ENCODE measurements at places on chromosomes 7 and 10.

- DNase-seq: no peak
Measured at GRCh38 chr10:103458720-103459119, at the start of gene CALHM1. CALHM1 (minus strand) TSS chr10:103458900; CDS start chr10:103458751, 149 bp downstream.

GRCh38 chr7:80783678-80784327 lies 135.0 kb downstream of the SEMA3C start:
- DNase-seq: no peak

GRCh38 chr10:107098326-107098725 lies 66.2 kb downstream of the SORCS1 start:
- DNase-seq: no peak

DNA sequence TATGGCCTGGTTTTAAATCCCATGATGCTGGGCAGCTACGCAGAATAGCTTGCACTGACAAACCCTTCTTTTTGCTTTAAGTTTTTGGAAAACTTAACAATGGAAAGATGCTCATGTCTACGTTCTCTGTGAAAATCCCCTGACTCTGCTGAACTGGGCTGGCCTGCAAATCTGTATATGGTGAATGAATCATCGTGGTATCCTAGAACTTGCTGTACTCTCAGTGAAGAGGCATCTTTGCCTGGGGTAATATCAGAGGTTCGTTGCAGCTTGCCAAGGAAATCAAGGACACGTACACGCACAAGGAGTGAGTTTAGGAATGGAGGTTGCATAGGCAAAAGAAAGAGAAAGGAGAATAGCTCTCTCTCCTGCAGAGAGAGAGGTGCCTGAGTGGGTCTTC lies 382.0 kb upstream of the ADARB2 start:
- DNase-seq: no peak

DNA sequence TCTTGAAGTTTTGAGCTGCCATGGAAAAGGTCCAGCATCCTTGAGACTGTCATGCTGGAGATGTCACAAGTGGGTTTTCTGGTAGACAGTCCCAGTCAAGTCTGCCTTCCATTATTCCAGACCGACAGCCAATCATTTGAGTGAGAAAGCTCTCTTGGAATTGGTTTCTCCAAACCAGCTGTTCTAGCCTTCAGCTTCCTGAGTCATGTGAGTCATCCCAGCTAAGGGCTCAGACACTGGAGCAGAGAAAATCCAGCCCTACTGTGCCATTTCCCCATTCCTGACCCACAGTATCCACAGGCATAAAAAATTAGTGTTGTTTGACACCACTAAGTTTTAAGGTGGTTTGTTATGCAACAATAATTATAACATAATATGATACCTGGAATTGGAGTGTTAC lies 219.0 kb downstream of the ADRA2A start:
- no peak for DNase-seq

DNA sequence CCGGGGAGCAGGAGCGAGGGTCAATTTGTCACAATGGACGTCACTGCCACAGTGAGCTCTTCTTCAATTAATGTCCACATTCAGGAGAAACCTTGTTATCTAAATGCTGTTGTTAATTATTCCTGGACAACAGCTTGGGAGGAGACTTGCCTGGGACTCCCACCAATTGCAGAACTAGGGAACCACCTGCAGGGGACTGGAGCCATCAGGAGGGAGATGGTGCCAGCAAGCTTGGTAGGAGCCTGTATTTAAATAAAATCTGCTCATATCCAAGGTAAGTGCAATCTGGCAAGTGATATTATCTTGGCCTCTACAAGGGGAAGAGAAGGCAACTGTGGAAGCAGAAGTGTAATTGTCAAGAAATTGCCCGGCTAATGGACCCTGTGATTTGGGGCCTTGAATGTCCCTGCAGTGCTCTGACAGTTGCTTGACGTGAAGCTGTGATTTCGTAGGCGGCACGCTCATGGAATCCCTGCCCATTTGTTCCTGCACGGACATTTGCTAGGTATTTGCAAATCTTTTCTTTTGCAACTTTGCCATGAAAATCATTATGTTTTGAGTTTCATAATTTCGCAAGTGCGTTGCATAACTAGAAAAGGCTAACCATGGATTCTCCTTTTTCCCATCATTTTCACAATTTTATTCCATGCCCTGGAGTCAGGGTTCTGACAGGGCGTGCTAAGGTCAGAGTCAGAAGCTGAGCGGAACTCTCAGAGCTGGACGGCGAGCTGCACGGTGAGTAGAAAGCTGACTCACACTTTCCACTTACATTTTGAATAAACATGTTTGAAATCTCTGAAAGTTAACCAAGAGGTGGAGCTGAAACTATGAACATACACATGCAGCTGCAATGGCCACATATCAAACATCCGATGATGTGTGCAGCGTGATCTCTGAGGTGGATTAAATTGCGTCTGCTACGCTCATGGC lies 84.9 kb upstream of the TCERG1L start:
- no peak for DNase-seq
